Cortex of kidney (tissue), 1 donor: ENCODE measurements at places on chromosomes 4 and X.

GRCh38 chr4:175953960-175954521, 111.6 kb upstream of the WDR17 start:
- no peak for DNase-seq

- DNase-seq: no peak
Observed at GRCh38 chr4:27149541-27150212, 289.0 kb downstream of the STIM2 start.

DNA sequence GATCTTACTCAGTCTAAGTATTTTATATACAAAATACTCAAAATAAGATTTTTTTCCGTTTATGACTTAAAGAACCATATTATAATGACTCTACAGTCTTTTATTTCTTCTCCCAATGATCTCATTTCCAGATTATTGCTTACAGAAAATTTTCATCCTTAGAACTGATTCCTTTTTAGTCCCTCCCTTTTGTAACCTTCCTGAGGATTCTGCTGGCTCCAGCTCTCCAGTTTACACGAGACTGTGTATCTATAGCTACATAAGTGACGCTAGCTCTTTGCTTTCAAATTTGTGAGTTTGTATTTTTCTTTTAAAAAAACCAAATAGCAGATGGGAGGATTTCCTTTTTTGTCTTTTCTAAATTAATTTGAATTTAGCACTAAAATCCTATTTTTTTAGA, 24.0 kb downstream of the FHDC1 start:
- no peak for DNase-seq

DNA sequence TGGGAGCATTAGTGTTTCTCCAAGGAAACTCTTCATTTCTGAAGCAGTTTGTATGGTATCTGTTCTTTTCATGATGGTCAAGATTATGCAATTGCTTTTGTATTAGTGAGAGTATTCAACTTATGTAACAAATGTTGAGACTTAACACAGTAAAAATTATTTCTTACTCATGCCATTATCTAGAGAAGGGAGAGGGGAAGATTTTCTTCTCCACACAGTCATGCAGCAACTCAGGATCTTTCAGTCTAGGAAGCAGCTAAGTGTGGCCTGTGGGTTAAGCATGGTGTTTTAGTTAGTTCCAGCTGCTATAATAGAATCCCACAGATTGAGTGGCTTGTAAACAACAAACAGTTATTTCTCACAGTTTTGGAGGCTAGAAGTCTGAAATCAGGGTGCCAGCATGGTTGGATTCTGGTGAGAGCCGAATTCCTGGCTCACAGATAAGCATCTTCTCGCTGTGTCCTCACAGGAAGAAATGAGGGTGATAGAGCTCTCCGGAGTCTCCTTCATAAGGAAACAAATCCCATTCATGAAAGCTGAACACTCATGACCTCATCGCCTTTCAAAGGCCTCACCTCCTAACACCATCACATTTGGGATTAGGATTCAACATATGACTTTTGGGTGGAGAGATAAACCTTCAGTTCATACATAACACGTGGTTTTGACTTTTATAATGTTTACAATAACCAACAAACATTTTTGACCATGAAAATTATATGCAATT, 101.2 kb downstream of the FRMPD4 start:
- no peak for DNase-seq

DNA sequence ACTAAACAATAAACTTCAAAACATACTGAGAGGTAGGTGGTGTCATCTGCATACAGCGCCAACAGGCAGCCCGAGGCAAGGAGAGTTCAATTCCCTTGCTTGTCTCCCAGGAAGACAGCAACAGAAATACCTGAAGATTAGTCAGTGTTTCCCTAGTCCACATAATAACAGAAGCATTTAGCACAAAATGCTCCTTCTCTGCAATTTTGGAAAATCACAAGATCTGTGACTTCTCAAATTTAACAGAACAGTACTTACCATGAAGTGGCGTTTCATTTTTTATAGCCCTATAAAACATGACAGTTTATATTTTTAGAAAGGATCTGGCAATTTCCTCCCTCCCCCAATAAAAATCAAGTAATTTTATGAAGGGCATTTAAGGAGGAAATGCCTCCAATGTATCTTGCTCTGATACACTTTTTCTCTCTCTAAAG, 67.1 kb upstream of the MYOZ2 start:
- no peak for DNase-seq

DNA sequence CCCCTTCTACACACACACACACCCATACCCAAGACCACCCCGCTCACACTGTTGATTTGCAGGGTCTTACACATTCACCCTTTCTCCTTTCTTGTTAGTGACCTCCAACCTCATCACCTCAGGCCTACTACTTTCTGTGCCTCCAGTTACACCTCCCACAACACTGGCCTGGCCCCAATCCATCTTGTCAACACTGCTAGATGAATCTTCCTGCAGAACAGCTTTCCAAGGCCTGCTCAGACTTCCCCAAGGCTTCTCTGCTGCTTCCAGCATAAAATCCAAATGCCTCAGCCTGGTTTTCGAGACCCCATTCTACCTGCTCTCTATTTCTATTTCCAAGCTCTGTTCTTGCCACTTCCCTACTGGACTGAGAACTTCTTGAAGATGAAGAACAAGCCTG, 79.9 kb downstream of the NHSL2 start:
- DNase-seq: no peak

GRCh38 chr4:115501656-115502055, 388.2 kb upstream of the NDST4 start:
- no peak for DNase-seq

DNA sequence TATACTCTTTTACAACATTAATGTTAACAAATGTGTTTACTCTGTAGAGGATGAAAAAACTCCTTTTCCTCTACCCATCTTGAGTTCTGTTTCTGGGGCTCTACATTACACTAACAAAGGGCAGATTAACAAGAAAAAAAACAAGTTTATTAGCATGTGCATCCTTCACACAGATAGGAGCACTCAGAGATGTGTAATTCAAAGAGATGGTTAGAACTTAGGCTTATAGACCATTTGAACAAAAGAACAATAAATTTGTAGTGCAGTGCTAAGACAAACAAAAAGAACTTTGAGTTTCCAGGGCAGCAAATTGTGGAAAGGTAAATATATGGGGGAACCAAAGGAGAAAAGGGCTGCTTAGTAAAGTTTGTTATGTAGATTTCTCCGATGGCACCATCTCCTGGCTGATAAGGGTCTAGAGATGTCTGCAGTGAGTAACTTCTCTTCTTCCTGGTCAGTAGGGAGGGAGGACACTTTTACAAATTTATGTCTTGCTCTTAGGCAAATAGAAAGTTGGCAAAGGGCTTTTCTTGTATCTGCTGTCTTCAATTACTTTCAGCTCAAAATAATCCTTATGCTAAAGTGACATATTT, 1249.9 kb upstream of the TENM3 start:
- no peak for DNase-seq

- no peak for DNase-seq
Observed at GRCh38 chr4:93843772-93844171, 15.2 kb downstream of the ATOH1 start.
